ENCODE measurements at places on chromosomes 11 and 22.
A peak's percentile ranks its signal among the peaks of the same experiment; 100 is the strongest.

- no peak for DNase-seq
Observed at GRCh38 chr11:7749456-7749855, 43.2 kb upstream of the OVCH2 start.

DNA sequence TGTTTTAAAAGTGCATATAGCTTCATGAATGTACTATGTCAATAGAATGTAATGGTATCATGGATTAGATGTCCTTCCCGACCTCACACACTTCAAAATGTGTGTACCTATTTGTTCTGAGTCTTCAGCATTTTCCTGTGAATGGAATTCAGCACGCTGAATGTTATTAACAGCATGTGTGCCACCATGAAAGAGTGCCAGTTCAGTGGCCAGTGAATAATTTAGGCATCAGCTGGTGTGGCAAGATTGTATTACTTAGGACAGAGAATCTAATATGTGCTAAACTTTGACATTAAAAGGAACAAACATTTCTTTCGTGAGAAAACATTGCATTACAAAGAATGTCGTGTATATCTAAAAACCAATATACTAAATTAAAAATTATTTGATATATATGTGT, 46.4 kb downstream of the HIPK3 start:
- DNase-seq = no peak

GRCh38 chr11:113189909-113190667, 124.3 kb upstream of the TTC12 start:
- DNase-seq = peak; percentile 46

GRCh38 chr11:111776398-111777093, 10.4 kb upstream of the PPP2R1B start:
- no peak for DNase-seq

DNA sequence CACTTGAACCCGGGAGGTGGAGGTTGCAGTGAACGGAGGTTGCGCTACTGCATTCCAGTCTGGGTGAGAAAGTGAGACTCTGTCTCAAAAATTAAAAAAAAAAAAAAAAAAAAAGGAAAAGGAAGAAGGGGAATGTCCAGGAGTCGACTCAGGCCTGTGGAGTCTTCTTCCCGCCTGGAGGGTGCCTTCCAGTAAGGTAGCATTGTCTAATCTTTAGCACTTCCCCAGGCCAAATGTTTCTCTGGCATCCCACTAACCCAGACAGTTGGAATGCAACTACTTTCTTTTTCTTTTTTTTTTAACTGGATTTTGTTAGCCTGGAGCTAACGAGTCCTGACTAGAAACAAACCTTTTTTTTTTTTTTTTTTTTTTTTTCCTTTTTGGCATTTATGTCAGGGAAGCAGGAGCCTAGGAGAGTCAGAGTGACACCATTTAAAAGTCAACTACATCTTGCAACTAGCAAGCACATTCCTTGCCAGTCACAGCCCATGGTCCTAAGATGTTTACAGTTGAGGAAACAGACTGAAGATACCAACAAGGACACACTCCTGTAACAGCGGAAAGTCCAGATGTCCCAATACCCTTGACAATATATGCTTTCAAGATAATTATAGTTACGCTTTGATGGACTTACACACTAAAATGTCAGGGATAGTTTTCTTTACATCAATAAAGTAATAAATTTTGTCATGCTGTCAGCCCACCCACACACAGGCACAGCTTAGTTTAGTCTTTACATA, 10.6 kb downstream of the PLET1 start:
- DNase-seq = no peak

DNA sequence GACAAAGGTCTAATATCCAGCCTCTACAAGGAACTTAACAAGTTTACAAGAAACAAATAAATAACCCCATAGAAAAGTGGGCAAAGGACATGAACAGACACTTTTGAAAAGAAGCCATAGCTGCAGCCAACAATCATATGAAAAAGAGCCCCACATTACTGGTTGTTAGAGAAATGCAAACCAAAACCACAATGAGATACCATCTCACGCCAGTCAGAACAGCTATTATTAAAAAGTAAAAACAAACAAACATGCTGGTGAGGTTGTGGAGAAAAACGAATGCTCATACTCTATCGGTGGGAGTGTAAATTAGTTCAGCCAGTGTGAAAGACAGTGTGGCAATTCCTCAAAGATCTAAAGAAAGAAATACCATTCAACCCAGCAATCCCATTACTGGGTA, 5.6 kb upstream of the SLC22A25 start:
- no peak for DNase-seq

DNA sequence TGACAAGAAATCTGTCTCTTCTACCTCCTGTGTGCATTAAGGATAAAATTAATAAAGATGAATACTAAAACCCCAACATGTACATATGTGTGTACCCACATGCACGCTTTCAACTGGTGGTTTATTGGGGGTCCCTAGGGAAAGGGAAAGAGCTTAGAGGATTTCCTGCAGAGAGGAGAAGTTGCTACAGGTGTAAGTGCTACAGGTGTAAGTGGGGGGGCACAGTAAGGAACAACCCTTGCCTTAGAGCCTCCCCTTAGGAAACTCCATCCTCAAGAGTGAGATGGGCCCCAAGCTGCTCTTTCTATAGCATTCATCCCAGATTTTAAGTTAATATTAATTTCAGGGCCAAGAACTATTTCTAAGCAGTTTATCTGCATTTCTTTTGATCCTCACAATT, 11.9 kb upstream of the ABCC8 start:
- no peak for DNase-seq

- no peak for DNase-seq
Observed at GRCh38 chr11:58776891-58777710, 45.4 kb upstream of the GLYAT start.

DNA sequence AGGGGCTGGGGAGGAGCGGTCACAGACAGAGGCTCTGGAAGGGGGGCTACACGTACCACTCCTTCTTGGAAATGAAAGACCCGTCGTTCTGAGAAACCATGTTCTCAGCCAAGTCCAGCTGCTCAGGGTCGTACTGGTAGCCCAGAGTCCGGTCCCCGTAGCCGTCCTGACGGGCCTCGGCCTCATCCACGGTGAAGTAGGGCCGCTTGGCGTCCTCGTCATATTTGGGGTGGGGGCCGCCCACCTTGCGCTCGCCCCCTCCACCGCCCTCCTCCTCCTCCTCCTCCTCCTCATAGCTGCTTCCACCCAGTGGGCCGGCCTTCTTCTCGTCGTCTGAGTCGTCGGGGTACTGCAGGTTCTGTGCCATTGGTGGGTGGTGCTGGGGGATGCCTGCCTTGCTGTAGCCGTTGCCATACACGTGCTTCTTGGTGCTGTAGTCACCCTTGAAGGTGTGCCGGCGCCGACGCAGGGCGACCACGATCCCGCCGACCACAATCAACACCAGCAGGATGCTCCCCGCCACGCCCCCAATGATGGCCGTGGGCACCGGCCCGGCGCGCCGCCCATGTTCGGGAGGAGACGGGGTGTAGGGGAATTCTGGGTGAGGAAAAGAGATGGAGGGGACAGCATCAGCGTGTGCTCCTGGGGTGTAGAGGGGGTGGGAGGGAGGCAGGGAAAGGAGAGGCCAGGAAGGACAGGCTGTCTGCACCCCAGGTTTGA, 64.1 kb downstream of the NECTIN1 start:
- no peak for DNase-seq

DNA sequence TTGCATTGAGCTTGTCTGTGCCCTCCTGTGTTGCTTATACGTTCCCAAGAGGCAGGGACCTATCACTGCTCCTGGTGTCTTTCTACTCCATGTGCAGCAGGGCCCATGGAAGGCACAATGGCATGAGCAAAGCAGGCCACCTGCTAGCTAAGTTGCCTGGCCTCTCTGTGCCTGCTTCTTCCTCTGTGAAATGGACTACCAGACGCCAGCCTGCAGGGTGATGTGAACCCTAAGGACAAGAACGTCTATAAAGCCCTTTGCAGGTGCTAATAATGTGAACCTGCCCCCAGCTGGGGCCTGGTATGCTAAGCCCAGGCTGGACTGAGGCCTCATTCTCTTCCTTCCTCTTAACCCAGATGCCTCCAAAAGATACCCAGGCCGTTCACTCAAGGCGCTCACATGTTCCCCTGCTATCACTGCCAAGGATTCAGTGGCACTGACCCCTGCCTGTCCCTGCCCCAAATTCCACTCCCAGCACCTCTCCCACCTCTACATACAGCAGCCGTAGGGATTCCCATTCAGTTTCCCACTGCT, 4.0 kb downstream of the GUCD1 start:
- no peak for DNase-seq

GRCh38 chr11:63761931-63762653, 6.5 kb downstream of the ZFTA start:
- no peak for DNase-seq

GRCh38 chr22:33819743-33820142, 100.5 kb downstream of the LARGE1 start:
- DNase-seq = no peak

GRCh38 chr11:110355011-110355744, 58.8 kb upstream of the RDX start:
- no peak for DNase-seq

DNA sequence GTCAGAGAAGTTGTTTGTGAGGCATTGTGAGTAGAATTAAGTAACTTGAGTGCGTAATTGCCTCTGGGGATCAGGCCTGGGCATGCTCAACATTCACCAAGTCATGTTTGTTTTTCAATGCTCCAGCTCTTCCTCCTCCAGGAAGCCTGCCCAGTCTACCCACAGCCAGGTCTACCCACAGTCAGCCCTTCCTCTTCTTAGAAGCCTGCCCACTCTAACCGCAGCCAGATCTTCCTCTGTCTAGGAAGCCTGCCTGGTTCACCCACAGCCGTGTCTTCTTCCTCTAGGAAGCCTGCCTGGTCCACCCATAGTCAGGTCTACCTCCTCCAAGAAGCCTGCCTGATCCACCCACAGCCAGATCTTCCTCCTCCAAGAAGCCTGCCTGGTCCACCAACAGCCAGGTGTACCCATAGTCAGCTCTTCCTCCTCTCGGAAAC, 25.0 kb downstream of the LRP5 start:
- no peak for DNase-seq

DNA sequence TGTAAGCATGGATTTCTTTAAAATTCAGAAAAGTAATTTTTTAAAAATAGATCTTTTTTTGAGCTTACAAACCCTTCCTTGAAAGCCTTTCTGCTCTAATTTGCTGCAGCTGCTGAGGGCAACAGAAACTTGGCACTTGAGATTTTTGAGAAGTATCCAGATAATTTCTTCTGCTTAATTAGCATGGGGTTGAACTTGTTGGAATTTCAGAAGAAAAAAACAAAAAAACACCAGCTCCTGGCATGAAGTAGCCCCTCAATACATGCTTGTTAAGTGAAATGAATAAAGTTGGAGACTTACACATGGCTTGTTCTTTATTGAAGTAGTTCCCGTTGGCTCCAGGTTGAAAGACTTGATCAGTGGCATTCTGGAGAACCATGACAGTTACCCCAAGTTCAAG, 331.4 kb upstream of the RAG2 start:
- DNase-seq = no peak

DNA sequence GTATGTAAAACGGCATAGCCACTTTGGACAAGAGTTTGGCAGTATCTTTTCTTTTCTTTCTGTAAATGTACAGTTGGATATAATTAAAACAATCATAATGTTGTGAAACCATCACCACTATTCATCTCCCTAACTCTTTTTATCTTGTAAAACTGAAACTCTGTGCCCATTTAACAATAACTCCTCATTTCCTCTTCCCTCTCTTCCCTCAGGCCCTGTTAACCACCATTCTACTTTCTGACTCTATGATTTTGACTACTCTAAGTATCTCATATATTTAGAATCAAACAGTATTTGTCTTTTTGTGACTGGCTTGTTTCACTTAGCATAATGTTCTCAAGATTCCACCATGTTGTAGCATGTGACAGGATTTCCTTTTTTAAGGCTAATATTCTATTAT, 10.2 kb downstream of the SCUBE2 start:
- DNase-seq = no peak

DNA sequence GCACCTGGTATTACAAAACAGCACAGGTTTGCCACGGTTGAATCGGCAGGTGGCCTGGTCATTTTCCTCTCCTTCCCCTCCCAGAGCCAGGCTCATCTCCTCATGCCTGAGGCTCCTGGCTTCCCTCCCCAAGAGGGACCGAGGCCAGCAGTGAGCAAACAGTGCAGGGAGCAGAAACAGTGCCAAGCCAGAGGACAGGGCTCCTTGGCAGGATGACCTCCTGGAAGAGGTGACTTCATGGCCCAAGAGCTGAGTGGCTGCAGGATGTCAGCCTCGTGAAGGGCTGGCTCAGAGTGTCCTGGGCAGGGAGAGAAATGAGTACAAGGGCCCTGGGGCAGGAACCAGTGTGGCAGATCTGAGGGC, 22.8 kb upstream of the PPFIA1 start:
- DNase-seq = no peak

GRCh38 chr11:25777343-25777742, 554.6 kb upstream of the ANO3 start:
- no peak for DNase-seq

GRCh38 chr11:126375726-126376125, 20.2 kb downstream of the ST3GAL4 start:
- no peak for DNase-seq

- DNase-seq = no peak
Observed at GRCh38 chr11:104488561-104488960, 324.6 kb upstream of the PDGFD start.

GRCh38 chr11:44174842-44175241, 79.4 kb downstream of the EXT2 start:
- no peak for DNase-seq

DNA sequence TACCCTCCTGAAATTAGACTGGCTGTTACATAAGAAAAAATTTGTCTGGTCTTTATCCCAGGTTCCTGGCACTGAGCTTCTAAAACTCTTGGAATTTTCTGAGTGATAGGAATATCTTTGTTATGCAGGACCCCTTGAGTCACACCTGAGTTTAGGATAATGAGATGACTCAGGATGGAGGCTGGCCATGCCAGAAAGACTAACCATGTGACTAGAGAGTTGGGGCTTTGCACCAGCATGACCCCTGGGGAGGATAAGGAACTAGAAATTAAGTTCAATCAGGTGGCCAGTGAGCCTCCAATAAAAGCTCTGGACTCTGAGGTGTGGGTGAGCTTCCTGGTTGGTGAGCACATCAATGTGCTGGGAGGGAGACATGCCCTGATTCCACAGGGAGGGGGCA, 88.1 kb downstream of the XRRA1 start:
- DNase-seq = no peak

DNA sequence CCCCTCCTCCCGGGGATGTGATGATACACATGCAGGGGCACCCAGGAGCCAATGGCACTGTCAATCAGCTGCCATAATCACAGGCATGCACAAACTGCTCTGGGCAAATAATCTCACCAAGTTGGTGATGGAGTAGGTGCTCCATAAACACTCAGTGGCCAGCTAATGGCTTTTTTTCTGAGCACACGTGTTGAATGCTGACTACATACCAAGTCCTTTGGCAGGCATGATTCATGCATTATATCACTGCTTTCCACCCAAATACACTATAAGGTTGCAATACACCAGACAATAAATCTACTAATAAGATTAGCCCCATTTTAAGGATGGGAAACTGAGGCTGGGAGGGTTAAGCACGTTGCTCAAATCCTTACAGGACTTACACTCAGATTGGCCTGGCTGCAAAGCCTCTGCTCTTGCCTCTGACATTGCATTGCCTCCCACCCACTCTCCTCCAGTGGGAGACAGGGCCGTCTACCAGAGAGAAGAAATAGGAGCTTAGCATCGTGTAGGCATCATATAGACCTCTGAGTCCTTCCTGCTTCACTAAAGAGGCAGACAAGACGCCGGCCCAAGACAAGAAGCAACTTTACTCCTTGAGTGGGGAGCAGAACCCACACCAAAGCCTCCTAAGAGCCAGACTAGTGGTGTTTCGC, 32.7 kb upstream of the ACCSL start:
- DNase-seq = no peak

Measured in CD4-positive, alpha-beta T cell treated with Interleukin-15 for 1 hour (primary cell).